ENCODE measurements at places on chromosomes 6 and 20.

DNA sequence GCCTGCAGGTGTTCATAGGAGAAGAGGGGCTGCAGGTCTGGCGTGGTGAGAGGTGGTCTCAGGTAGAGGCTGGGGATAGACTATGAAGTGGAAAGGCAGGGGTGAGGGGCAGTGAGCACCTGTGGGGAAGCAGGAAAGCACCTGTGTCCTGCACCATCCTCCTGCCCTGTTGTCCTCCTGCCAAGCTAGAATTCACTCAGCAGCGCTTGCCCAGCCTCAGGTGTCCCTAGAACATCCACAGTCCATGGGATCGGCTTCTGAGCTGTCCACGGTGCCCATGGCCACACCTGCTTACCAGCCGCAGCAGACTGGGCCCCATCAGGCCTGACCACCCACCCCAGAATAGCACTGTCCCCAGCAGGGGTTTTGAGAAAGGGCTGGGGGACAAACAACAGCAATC, 456.2 kb upstream of the SULF2 start:
- no peak for DNase-seq

DNA sequence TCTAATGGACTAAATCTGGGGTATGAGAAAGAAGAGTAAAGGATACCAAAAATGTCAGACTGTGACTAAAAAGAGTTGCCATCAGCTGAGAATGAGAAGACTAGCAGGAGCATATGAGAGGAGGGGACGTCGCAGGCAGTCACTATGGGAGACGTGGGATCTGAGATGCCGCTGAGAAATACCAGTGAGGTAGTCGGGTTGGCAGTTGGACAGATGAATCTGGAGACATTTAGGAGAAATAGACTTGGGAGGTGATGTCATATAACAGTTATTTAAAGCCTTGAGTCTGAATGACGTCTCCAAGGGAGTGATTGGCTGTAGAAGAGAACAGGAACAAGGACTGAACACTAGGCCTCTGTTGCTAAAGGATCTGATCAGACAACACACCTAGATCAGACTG, 51.5 kb upstream of the TRIM26 start:
- DNase-seq: no peak

DNA sequence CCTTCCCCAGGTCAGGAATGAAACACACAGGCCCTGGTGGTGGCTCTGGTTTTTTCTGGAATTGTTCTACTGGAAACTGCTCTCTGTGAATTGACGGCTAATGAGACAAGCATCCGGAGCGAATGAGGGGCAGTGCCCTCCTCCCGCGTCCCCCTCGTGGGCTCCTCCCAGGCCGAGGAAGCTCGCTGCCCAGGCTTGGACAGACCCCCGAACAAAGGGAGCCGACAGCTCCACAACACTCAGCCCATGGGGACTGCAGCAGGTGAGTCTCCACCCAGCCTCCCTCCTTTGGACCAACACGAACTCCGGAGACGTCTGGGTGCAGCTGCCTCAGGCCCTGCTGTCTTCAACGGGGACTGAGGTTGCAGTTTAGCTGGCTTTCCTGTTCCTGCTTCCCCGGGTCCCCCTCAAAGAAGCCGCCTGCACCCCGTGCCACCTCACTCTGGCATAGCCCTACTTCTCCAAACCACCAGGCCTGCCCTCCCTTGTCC, 31.3 kb upstream of the AFDN start:
- no peak for DNase-seq

DNA sequence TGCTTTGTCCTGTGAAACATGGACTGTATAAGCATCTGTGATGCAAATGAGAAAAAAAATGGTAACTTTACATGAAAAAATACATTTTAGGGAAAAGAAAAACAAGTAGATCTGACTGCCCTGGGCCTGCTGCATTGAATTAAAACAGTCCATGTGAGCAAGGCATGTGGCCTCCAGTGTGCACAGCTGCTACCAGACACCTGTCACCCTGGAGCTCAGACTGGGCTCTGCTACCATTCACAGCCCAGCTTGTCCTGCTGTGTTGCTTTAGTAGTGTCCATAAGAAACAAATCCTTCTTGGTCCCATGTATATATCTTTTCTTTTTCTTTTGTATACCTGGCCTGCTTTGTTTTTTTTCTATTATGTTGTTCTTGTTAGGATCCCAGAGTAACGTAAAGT, 315.9 kb downstream of the NKAIN2 start:
- no peak for DNase-seq

DNA sequence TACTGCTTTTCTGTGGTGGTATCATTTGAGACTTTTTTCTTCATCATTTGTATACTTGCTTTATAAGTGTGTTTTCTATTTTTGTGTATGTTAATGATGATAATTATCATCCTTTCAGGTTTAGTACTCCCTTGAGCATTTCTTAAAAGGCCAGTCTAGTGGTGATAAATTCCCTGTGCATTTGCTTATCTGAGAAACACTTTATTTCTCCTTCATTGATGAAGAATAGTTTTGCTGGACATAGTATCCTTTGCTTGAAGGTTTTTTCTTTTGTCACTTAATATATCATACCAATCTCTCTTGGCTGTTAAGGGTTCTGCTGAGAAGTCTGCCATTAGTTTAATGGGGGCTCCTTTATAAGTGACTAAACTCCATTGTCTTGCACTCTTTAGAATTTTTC, 123.2 kb upstream of the IRAK1BP1 start:
- DNase-seq: no peak

- DNase-seq: no peak
Measured at GRCh38 chr6:25006565-25007001, 70.8 kb upstream of the RIPOR2 start.

- no peak for DNase-seq
Measured at GRCh38 chr6:53014063-53014462, 19.0 kb upstream of the GSTA4 start.

DNA sequence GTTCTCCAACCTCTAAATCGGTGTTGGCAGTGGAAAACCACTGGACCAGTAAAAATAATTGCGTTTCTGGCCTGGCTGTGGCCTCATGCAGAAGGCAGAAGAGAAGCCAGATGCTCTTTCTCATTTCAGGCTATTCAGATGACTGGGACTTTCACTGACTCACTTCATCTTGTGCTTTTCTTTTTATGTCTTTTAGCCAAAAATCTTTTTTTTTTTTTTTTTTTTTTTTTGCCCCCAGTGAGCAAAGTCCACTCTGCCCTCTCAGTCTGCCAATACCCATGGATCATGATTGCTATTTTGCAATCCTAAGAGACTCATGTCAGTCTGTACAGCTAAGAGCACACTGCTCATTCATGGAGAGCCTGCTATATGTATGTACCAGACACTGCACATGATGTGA, 962.5 kb downstream of the KIF16B start:
- DNase-seq: no peak
